Dorsolateral prefrontal cortex (tissue), 122 donors: ENCODE measurements at places on chromosomes 1 and 21. TPM values are rescaled to one million over a fixed set of nuclear protein-coding genes. Genes with fewer than 3 reads are reported as not detected.

DNA sequence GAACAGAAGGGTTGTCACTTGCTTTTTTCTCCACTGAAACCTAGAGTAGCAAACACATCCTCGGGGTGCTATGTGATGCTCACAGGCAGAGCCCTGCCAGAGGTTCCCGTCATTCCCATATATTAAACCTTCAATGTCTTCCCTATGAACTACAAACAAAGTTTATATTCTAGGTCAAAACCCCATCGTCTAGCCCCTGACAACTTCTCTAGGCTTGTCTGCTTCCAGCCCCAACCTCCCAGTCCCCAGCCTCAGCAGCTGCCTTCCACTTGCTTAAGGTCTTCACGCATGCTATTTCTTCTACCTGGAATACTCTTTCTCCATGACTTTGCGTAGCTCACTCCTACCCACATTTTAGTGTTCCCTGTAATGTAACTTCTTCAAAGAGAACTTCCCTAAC is 1.9 kb upstream of the TLR5 start:
- no peak for DNase-seq

S100A7A gene
- not detected for total RNA-seq

DNA sequence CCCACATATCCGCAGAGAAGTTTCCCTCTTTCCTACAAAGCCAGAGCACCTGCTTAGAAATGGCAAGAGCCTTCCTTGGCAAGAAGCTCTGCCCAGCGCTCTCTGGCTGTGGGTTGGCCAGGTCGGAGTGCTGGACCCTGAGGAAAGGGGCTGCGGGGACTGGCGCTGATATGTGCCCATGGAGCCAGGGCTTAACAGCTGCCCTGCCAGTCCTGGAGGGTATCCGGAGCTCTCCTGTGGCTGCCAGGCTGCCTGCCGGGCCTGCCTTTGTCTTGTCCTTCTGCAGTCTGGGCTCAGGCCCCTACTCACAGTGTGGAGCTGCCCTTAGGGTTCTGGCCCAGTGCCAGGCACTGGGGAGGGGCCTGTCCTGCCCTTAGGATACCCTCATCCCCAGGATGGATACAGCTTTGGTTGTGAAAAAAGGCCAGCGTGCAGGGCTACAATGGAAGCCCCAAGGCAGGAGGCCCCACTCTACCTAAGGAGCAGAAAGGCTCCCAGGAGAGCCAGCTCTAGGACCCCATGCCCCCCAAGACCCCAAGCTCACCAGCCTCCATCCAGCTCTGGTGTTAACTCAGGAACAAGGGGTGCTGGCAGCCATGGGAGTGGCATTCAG is 43.4 kb downstream of the KIAA1614 start:
- DNase-seq, result peak; percentile 67

- DNase-seq, result no peak
These were observed 9.0 kb upstream of the MYOM3 start for GRCh38 chr1:24120965-24121364.

DNA sequence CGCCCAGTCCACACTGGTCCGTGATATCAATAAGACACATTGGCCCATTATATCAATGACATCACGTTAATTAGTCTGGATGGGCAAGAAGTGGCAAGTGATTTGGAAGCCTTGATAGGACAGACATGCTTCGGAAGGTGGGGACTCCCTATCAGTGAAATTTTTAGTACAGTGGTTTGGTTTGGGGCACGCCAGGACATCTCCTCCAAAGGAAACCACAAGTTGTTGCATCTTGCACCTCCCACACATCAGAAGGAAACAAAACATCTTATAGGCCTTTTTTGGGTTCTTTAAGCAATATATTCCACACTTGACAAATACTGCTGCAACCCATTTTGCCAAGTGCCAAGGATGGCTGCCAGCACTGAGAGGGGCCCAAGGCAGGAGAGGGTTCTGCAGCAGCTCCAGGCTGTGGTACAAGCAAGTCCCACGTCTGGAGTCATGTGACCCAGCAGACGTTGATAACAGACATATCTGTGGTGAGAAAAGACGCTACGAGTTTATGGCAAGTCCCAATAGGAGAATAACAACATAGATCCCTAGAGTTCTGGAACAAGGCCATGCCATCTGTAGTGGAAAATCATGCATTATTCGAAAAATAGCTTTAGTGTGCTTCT is 95.3 kb upstream of the DISP3 start:
- peak; percentile 45 for DNase-seq

DNA sequence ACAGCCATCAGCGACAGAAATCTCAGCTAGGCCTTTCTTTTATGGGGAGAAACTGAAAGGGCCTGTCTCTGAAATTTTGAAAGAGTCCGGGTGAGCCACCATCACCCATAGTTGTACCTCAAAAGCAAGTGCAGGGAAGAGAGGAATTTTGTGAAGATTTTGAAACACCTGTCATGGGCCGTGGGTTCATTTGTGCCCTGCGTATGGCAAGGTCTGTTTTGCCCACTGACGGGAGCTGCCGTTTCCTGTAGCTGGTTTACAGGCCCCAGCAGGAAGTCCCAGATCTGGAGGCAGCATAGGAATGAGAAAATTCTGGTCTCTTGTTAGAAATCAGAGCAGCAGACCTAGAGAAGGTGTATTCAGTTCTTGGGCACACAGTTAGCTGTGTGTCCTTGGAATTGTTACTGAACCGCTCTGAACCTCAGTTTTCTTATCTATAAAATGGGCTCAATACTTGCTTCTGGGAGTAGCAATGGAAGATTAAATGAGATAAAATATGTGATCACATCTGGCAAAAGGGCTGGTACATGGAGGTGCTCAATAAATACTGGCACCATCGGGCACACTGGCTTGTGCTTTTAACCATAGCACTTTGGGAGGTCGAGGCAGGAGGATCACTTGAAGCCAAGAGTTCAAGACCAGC is 52.5 kb downstream of the MAN1C1 start:
- DNase-seq, result no peak

DNA sequence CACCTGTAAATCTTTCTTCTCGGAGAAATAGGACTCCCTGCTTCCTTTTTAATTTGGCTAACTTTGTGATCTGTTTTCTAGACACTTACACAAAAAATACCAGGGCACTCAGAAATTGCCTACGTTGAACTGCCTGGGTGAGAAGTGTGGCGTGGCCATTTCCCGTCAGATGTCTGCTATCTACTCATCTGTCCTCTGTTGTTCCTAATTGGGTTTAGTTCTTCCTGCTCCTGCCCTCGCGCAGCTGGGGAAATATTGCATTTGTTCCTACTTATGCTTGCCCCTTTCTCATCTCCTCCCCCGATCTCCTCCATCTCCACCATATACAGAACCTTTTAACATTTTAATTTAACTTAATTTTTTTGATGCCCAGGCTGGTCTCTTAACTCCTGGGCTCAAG is 55.1 kb downstream of the CD58 start:
- DNase-seq, result no peak

PRAMEF17 gene
- total RNA-seq, result not detected

LCE1E gene
- total RNA-seq, result not detected

CCDC17 gene
- 2.0 TPM for total RNA-seq

CAMK1G gene
- 73.1 TPM for total RNA-seq

- no peak for DNase-seq
These were observed 18.6 kb downstream of the FAM151A start for GRCh38 chr1:54604572-54605370.

OR4F16 gene
- total RNA-seq, result not detected

- DNase-seq, result no peak
These were observed 793.7 kb upstream of the ADGRL2 start for GRCh38 chr1:81007024-81007423.

RGSL1 gene
- total RNA-seq, result not detected

DNA sequence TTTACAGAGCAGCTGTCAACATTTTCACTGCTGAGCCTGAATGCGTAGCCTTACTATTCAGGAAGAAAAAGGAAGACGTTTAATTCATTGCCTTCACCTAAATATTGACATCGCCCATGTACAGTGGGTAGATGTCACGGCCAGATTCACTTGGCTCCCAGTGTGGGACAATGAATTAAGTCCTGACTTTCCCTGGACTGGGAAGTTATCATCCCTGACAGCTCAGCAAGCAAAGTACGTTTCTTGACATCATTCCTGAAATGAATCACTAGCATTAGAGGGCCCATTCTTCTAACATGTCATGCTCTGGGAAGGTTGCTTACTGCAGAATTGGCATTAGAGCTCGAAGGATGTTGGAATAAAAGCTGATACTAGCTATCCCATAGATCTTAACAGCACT is 37.8 kb downstream of the LRRC53 start:
- no peak for DNase-seq

DNA sequence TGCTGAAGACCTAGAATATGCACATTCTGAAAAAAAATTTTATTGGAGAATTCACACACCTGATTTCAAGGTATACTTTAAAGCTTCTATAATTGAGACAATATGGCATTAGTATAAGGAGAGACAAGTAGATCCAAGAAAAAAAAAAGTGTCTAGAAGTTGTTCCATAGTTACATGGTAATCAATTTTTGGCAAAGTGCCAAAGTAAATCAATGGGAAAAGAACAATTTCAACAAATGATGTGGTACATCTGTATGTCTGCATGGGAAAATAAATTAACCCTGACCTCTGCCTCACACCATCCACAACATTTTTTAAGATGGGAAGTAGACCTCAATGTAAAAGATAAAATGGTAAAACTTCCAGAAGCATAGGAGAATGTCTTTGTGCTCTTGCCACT is 21.3 kb upstream of the BACH1 start:
- no peak for DNase-seq

S100A3 gene
- not detected for total RNA-seq

CD247 gene
- 3.3 TPM for total RNA-seq

GRCh38 chr1:52978045-52978444 is 51.0 kb downstream of the SCP2 start:
- DNase-seq, result no peak
